ENCODE measurements at places on chromosomes 2 and 18.

- no peak for DNase-seq
These were observed 133.5 kb upstream of the MGAT5 start for GRCh38 chr2:134120406-134120732.

- no peak for DNase-seq
These were observed 547.1 kb upstream of the ZEB2 start for GRCh38 chr2:145066856-145067548.

GRCh38 chr2:64274399-64275173 lies 130.4 kb upstream of the PELI1 start:
- DNase-seq = peak; percentile 52

DNA sequence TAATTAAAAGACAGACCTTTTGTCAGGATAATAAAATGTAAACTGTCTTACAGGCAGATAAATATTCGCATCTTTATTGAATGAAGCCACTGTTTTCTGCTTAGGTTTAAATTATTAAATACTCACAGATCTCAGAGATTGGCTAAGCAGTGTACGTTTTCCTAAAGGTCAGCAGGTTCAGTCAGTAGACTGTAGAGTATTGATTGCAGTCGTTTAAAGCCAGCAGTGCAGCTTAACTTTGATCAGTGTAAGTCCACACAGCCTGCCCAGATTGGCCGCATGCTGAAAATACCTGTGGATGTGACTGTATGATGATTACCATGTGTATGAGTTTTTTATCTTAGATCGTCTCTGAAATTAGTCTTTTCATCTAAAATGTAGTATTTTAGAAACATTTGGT lies 42.3 kb downstream of the ATP9B start:
- DNase-seq = no peak

- no peak for DNase-seq
These were observed 6.1 kb upstream of the DIPK1C start for GRCh38 chr18:74463254-74463653.

DNA sequence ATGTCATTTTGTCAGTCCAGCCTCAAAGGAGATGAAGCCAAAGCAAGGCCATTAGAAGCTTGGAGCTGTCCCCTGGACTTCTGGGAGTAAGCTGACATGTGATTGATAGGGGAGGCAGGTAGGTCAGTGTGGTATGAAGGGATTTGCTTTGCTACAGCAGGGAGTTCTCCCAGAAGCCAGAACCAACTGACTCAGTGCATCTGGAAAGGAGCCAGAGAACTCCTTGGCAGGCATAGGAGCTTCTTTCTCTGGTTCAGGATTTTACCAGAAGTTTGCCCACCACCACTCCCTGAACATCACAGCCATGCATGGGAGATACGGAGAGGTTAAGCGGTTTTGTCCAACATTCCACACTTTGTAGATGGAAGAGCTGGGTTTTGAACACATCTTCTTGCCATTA lies 24.5 kb upstream of the KCNE4 start:
- DNase-seq = no peak
